Jurkat, Clone E6-1 (cell line): ENCODE measurements at places on chromosomes 16 and 17.

- no peak for DNase-seq
These were observed 52.7 kb upstream of the ZNF469 start for GRCh38 chr16:88329726-88330700.

- DNase-seq, result peak; percentile 32
These were observed 7.9 kb upstream of the LLGL1 start for GRCh38 chr17:18217412-18218015.

DNA sequence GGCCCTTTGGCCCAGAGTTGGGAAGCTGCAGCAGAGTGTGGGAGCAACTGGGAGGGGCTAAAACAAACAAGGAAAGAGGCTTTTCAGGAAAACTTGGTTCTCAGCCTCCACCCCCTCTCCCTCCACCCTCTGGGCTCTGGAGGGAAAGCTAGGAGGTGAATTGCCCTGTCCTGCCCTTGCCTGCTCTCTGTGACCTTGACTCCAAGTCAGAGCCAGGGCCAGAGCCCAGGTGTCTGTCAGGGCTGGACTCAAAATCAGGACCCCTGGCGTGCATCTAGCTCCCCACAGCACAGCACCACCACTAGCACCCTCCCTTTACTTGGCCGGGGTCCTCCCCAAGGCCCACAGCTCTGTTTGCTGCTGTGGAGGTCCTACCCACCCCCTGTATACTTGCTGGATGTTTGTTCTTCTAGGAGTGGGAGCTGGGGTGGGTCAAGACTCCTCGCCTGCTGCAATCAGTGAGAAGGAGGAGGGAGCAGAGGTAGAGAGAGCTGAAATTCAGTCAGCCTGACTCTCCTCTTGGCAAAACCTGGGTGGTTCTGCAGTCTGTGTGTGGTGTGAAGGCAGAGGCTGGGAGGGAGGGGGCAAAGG is 2.8 kb upstream of the NR1D1 start:
- no peak for DNase-seq

- no peak for DNase-seq
These were observed 120.4 kb downstream of the SNX29 start for GRCh38 chr16:12096828-12097522.

- no peak for DNase-seq
These were observed 8.2 kb upstream of the STH start for GRCh38 chr17:45990886-45991285.

- DNase-seq, result no peak
These were observed 43.4 kb downstream of the ENGASE start for GRCh38 chr17:79117905-79118487.

DNA sequence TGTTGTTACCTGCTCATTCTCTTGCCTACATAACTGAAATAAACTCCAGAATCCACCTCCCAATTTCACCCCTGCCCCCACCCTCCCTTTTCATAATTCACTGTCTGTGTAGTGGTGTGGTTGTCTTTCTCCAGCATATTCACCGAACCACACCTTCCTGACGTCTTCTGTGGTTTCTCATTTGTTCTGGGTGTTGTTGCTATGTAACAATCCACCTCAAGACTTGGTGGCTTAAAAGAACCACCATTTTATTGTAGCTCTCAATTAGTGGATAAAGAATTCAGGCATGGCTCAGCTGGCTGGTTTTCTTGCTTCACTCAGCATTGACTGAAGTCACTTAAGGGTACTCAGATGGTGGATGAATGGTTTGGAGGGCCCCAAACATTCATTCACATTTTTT is 229.8 kb downstream of the MAF start:
- peak; percentile 10 for DNase-seq

DNA sequence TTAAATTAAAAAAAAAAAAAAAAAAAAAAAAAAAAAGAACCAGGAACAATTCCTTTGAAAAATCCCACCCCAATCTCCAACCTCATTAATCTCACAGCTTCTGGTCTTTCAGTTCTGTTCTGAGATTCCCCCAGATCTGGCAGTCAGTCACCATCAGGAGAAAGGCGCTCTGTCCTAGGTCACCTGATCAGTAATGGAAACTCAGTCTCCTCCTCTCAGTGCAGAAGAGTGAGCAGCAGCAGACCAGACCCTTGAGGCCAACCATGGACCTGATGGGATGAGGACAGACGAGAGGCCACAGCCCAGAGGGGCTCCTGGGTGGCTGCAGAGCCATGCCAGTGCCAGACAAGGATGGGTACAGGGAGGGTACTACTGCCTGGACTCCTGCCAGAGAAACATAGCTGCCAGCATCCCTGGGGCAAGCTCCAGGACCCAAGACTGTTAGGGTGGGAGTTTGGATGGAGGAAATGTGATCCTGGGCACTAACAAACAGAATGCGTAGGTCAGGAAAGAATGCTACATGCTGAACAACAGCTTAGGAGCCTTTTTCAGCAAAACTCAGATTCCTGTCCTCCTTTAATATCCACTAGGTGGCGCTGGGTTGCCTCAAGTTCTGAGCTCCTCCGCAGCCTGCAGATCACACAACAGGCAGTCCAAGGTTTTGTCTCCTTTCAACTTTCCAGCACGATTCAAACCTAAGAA is 28.7 kb downstream of the MPG start:
- DNase-seq, result peak; percentile 71

GRCh38 chr16:84930298-84931106 is 80.8 kb downstream of the ZDHHC7 start:
- no peak for DNase-seq

- no peak for DNase-seq
These were observed 152.1 kb upstream of the PLCG2 start for GRCh38 chr16:81627024-81627423.

GRCh38 chr16:87141402-87141801 is 175.8 kb downstream of the C16orf95 start:
- no peak for DNase-seq

- no peak for DNase-seq
These were observed 9.8 kb upstream of the SOST start for GRCh38 chr17:43768382-43768781.

DNA sequence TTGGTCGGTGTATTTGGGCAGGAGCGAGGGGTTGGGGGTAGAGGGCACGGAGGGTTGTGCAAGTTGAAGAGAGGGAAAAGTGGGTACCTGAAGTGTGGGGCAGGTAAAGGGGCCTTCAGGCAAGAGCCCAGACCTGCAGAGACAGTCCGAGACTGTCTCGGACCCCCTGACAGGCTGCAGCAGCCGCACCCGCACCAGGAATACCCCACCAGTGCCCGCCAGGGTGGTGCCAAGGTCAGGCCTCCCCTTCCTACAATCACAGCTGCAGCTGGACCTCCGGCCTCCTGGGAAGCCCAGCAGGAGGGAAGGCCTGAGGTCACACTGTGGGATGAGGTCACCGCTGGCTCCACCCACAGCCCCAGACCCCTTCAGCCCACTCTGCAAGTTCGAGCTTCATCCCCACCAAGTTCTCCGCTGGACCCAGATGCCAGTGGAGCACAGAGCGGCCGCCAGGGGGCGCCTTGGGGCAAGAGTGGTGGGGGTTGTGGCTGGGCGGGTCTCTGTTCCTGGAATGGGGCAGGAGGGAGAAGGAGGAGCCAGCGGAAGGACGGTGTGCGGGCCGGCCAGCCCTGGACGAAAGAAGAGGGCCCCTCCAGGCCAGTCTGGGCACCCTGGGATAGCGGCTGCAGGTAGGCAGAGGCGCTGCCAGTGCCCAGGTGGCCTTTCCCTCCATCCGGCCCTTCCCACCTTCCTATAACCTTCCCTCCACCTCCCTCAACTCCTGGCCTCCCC is at the start of gene HSD3B7:
TSS of gene HSD3B7 (plus strand) at position 539 of the 732 bp plus-strand sequence. CDS start 452 bp downstream, outside the sequence.
- peak; percentile 23 for DNase-seq

- peak; percentile 56 for DNase-seq
These were observed 259.7 kb downstream of the SEC14L1 start for GRCh38 chr17:77400445-77400870.

- DNase-seq, result no peak
These were observed 17.9 kb upstream of the NDEL1 start for GRCh38 chr17:8417806-8418205.

DNA sequence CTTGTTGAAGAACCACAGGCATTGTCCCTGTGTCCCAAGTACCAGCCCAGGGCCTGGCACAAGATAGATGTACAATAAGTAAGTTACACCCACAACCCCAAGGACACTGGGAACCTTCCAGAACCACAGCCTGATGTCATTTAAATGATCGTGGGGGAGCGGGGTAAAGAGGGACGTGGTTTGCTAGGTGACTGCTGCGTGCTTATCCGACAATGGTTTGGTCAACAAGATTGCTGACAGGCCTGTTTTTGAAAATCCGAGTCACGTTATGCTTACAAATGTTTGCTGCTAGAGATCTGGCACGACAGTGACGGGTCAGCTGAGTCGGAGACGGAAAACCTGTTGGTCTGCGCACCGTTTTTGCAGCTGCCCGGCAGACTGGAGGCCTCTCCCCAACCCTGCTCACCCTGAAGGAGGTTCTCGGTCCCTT is 22.8 kb downstream of the COTL1 start:
- DNase-seq, result no peak

DNA sequence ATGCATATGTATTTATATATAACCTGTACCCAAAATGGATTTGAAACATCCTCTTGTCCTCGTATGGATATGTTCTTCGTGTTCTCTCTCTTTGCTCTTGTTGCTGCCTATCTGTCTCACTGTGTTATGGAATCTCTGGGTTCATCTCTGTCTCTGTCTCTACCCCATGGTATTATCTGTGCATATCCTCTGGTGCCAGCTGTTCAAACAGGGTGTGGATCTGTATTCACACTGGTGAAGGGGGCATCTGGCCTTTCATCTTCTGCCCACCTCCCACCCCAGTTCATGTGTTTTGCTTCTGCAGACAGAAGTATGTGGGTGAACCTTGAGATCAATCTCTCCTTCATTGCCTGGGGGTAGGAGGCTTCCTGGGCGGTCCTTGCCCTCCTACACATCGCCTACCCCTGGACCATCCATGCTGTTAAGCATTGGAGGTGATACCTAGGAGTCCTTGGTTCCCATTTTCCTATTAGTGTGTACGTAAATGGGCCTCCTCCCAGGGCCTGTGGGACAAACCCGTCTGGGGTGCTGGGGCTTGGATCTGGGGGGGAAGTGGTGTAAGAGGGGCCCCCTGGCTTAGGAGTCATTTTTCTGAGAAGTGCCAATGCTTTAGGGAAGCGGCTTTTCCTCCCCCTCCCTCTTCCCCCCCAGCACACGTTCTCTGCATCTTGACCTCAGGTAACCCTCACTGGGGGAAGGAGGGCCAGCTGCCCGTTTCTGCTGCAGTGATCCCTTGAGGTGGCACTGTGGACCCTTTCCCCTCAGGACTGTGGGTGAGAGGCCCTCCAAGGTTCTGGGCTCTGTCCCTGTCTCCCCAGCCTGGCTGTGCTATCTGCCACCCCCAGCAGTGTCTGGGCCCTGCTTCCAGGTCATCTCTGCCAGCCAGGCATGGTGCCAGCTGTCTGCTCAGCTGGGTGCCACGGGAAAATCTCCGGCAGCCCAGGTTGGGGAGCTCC is 21.1 kb downstream of the RARA start:
- DNase-seq, result no peak

GRCh38 chr16:78100112-78100467 is 636 bp downstream of the WWOX start:
- DNase-seq, result peak; percentile 31

DNA sequence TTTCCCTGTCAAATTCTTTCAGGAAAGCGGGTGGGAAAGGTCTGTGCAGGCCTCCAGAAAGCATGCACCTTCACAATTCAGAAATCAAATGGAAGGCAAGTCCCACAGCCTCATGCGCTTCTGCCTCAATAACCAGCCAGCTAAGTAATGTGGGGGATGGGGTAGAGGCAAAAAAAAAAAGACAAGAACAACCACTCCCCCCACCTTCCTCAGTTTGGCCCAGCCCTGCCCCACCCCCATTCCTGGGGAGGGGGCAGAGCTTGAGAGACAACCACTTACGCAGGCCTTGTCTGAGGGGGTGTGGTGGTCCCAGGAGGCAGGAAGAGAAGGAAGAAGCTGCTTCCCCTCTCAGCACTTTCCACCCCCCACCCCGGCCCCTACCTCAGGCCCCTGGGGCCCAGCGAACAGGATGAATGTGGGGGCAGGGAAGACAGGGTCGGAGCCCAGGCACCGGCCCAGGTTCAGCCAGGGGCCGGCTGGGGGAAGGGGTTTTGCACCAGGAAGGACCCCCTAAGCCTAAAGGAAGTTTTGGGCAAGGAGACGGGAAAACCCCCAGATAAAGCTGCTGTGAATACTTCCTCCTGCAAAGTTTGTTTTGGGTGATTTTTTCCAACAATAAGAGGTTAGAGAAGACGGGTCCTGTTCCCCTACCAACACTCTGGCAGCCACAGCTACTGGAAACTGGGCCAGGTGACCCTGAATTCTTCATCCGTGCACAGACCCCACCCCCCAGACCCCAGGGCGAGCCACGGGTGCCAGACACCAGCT is 1.2 kb downstream of the JUP start:
- DNase-seq, result no peak

- peak; percentile 95 for DNase-seq
These were observed 5.9 kb upstream of the MAP2K3 start for GRCh38 chr17:21278450-21279197.

DNA sequence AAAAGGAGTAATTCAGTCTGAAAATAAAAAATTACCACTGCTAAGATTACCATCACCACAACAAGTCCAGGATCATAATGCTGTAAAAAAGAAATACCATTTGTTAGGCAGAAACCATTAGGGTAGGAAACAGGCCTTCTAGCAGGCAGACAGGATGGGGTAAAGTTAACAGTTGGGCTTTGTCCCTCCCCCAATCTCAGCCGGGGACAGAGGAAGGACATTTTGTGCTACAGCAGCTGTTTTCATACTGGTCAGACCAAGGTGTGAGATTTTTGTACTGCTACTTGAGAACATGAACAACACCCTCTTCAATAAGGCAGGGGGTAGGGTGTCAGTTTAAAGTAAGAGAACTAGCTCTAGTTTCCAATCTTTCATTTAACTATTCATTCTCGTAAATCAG is 49.2 kb upstream of the ITGA2B start:
- DNase-seq, result peak; percentile 49

DNA sequence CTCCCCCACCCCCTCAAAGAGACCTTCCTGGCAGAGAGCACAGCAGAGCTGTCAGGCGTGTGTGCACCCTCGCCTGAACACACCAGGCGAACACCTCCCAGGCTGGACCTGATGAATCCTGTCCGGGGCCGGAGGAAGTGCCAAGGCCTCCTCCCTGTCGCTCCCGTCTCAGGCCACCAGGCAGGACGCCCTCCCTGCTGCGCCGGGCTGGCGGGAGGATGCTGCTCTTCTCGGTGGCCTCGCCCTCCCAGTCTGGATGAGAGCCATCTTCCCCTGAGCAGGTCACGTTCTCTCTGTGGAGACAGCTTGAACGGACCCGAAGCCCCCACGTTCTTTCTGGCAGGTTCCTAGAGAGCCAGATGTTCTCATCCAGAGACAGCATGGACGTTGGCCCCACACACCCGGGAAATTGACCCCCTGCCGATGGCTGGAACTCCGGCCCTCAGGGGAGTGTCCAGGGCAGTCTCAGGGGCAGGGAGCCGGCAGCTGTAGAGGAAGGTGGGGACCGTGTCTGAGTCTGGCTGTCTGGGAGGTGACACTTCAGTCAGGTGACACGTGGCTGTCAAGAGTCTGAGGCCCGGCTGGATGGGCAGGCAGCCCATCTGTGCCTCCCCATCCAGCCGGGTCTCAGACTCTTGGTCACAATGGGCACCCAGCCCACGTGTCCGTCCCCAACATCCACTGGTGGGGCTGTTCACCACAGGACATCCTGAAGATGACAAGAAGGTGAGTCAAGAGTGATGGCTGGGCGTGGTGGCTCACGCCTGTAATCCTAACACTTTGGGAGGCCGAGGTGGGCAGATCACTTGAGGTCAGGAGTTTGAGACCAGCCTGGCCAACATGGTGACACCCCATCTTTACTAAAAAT is 5.0 kb upstream of the TIMP2 start:
- no peak for DNase-seq
